ENCODE measurements at places on chromosomes 3 and 15. TPM values are rescaled to one million over a fixed set of nuclear protein-coding genes. Genes with fewer than 3 reads are reported as not detected.
A peak's percentile ranks its signal among the peaks of the same experiment; 100 is the strongest.

- peak; percentile 24 for DNase-seq
These were observed 107.2 kb upstream of the HACD2 start for GRCh38 chr3:123692041-123692440.

DNA sequence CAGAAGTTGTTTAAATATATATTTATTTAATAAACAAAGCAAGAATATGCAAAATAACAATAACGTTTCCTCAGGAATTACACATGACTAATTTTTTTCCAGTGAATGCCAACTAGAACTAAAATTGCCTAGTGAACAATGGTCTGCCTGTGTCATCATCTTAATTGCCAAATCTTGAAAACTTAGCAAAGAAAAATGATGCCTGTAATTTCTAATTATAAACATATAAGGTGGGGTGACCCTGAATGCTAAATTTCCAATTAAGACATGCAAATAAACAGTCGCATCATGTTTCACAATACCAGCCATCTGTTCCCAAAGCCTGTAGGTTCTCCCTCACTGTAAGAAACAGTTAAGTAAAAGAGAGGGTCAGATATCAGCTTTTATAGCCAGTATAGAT is 67.6 kb upstream of the PLCL2 start:
- DNase-seq = no peak

- no peak for DNase-seq
These were observed 63.6 kb downstream of the SMAD6 start for GRCh38 chr15:66765478-66766281.

Gene IL20RB
- total RNA-seq = 0.56 TPM

Gene ADCY5
- 0.56 TPM for total RNA-seq

DNA sequence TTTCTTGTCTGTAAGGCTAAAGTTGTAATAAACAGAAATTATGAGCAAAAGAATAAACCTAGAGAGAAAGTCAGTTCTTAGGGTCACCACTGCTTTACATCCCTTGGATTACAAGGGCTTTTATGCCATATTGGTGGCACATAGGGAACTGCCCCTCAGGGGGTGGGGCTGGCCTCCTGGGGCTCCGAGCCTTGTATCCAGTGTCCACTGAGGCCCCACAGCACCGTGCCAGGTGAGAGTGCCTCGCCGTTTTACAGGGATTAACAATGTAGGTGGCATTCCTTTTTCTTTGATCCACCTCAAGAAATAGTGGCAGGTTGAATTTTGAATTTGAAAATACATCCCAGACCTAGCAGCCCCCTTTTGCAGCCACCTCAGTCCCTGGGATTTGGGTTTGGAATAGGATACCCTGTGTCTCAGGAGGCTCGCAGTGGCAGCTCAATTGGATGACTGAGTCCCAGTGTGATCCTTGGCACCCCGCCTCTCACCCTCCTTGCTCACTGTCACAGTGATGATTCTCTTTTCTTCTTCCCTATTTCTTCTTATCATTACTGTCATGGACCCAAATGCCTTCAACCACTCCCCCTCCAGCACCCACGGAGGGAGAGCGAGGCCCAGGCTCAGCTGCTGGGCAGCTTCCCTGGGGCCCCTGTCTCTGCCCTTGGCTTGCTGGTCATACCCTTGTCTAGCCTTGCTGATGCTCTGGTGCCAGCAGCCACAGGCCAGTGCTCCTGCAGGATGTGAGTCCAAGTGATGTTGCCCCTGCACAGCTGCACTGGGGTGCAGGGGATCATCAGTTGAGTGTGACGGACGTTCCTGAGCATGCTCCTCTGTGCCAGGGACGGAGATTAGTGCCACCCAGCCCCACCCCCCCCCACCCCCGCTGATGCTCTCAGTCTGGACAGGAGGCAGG is 137.9 kb downstream of the DNAJB8 start:
- DNase-seq = no peak

Gene GP9
- not detected for total RNA-seq

GRCh38 chr3:94071713-94072284 is 8.9 kb downstream of the NSUN3 start:
- no peak for DNase-seq

DNA sequence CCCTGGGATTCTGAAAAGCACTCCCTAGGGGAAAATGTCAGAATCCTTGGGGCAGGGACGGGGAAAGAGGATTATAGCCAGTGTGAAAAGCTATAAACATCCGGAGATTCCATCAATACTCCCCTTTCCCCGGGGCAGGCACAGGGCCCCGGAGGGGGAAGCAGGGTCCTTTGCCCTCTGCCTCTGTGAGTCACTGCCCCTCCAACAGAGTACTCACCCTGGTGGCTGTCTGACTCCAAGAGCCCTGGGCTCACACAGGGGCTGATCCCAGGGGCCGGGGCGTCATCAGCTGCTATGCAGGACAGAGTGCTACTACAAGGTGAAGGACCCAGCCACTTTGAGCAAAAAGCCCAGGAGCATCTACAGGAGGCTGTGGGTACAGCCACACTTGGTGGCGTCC is 133.0 kb upstream of the PRR20G start:
- DNase-seq = no peak

- DNase-seq = no peak
These were observed 13.2 kb upstream of the CLRN1 start for GRCh38 chr3:150985711-150986110.

DNA sequence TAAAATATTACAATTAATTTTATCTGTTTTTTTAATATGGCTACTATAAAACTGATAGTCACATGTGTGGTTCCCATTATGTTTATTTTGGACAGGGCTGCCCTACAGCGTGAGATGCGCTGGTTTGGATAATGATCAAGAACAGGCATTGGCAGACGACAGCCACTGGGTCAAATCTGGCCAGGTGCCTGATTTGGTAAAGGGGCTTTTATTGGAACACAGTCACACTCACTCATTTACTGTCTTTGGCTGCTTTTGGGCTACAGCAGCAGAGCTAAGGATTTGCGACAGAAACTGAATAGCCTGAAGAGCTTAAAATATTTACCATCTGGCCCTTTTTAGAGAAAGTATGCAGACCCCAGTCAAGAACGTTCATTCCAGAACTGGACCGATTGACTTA is 724.2 kb upstream of the CFAP20DC start:
- no peak for DNase-seq

GRCh38 chr15:97234851-97235610 is 725.5 kb upstream of the ARRDC4 start:
- peak; percentile 39 for DNase-seq

Gene WDR93
- not detected for total RNA-seq

- peak; percentile 90 for DNase-seq
These were observed 164.3 kb upstream of the IL12A start for GRCh38 chr3:159824333-159824732.

Gene MELTF
- total RNA-seq = 0.28 TPM

Gene UBE3A
- total RNA-seq = 53.2 TPM

DNA sequence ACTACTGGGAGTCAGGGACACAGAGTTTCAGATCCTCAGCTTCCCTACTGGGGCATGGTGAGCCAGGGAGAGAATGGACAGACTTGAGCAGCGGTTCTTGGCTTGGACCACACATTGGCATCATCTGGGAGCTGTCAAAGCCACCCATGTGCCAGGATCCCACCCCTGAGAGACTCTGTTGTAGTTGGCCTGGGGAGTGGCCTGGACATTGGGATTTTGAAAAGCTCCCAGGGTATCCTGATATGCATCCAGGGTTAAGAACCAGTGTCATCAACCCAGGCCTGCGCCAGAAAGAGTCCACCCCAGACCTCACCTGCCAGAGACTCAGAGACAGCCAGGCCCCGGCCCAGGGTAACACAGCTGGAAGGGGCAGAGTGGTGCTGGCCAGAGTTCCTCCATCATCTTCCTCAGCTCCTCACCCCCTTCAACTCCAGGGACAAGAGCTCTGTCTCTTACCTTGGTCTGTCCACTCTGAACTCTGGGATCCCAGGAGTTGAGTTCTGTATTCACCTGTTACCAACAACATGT is 33.0 kb upstream of the CHRNB4 start:
- no peak for DNase-seq

DNA sequence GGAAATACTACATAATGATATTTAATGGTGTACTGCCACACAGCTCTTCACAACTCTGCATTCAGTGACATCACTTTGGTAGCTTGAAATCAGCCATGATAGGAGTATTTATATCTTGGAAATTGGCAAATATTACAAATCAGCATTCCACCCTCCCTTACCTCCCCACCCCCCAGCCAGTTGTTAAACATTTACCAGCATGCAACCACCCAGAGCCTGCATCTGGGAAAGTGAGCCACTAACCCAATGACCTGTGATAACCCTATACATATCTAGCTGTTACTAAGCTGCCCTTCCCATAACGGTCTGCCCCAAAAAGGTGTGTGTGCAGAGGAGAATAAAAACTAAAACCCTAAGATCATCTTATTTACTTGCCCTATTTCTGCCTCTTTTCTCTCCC is 44.6 kb upstream of the SATB1 start:
- no peak for DNase-seq

DNA sequence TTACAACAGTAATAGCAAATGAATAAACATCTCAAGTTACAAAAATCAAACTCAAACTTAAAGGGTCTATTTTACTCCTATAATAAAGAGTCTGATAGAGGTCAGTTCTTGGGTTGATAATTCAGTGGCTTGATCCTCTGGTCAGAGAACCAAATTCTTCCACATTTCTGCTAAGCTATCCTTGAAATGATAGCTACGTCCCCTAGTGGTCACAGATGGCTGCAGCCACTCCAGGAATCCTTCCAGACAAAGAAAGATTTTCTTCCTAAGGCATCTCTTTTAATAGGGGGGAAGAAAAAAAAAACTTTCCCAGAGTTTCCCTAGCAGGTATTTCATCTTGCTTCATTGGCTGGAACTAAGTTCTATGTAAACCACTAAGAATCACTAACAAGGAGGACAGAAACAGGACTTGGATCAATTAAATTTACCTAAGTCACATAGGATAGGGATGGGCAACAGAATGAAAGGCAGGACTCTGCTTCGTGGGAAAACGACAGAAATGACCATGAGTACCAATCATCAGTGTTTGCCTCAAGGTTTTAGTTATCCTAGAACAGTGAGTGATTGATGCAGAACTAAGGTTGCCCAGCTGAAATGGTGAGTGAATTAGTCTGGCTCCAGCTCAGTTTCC is 160.7 kb downstream of the STAC start:
- DNase-seq = peak; percentile 9

Gene RBMS3
- 127 TPM for total RNA-seq

DNA sequence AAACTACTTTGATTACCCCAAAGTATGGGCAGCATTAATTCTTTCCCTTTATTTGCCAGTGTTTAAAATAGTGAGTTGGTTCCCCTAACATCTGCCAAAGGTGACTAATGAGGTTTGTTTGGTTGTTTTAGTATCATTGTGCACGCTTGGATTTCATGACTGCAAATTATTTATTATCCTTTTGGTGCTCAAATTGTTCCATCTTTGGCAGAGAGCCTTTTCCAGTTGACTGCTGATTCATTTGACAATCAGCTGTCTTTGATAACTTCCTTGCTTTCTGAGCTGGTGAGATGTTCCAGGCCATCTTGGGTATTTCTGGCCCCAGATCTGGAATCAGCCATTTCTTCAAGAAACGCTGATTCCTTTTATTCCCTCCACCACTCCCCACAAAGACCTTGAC is 8.9 kb downstream of the DLEC1 start:
- no peak for DNase-seq

GRCh38 chr3:188595890-188596376 is 442.0 kb downstream of the LPP start:
- DNase-seq = peak; percentile 80

GRCh38 chr3:44109771-44110361 is 131.8 kb upstream of the TOPAZ1 start:
- DNase-seq = no peak

DNA sequence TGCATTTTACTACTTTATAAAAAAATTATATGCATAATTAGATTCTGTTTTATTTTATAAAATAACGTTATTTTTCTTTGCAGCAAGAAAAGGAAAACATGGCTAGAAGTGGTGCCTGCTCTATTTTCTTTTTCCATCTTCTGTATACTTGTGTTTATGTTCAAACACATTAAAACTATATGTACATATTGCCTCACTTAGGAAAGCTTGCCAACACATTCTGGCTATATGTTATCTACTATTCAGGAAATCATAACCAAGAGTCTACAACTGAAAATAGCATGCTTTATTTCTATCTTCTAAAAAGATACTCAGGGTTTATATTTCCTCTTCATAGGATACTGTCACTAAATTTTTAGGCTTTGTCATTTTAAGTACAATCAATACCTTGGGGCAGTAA is 90.2 kb upstream of the KCNMB2 start:
- no peak for DNase-seq

GRCh38 chr3:46812237-46812791 is 50.9 kb downstream of the MYL3 start:
- DNase-seq = peak; percentile 29

Gene SPINK8
- total RNA-seq = not detected

DNA sequence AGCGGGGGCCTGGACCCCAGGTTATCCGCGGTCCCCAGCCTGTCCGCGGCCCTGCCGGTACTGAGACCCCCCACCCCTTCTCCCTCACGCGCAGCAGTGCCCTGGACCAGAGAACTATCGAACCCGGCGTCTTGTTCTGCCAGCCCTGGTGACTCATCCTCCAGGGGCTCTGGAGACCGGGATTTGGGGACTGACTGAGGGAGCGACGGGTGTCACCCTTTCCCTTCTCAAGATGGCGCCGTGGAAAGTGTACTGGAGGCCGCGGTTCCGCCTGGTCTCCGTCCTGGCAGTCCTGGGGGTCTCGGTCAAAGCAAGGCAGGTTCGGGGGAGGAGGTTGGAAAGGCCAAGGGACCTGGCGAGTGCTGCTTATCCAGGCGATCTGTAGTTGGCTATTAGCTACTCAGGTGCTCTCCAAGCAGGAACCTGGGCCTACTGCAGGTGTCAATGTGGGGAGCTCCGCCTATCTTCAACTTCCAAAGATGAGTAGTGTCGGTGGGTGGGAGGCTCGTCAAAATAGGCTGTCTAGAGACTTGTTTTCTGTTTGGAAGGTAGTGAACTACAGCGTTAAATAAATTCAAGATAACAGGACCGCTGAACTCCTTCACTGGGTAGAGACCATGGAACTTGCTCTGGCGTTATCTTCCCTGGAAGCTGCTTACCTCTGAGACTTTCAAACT is 790 bp downstream of the RAB5A start:
- DNase-seq = peak; percentile 41

- peak; percentile 5 for DNase-seq
These were observed 175.9 kb downstream of the THRB start for GRCh38 chr3:24318677-24319287.

DNA sequence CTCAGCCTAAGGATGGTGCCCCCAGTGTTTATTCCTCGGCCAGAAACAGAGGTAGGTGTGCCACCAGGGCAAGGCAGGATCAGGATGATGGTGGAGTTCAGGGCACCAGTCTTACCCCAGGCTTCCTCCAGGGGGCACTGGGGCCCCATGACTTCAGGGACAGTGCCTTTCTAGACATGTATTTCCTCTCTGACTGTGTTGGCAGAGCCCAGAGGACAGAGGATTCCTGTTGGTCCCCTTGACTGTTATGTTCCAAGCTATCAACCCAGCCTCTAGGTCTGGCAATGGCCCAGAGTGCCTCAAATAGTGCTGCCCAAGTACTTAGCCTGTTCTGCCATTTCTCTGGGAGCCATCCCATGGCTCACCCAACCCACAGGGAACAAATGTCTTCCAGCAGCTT is 2.8 kb downstream of the HEMK1 start:
- peak; percentile 59 for DNase-seq

GRCh38 chr3:120364821-120365220 is 15.7 kb upstream of the LRRC58 start:
- DNase-seq = peak; percentile 39

Gene PTX3
- 96.7 TPM for total RNA-seq

Gene AGBL1
- not detected for total RNA-seq

Data from IMR-90 (cell line).